ENCODE measurements at places on chromosomes 16 and 17.

DNA sequence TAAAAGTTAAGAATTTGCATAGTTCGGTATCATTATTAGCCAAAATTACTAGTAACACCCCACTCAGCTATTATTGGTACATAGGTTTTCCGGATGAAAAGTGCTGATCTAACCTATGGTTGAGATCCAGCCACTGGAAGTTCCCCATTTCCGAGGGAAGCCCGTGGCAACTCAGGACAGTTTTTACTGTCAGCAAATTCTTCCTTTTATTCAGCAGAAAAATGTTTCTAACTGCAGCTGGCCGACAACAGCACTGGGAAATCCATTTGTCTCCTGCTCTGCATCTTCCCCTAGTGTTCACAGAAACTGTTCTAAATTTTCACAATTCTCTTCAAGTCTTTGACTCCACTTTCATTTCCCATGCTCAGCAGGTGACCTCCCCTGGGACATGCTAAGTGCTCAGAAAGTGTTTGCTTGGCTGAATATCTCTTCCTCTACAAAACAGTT is 15.5 kb upstream of the MMD start:
- DNase-seq: no peak

DNA sequence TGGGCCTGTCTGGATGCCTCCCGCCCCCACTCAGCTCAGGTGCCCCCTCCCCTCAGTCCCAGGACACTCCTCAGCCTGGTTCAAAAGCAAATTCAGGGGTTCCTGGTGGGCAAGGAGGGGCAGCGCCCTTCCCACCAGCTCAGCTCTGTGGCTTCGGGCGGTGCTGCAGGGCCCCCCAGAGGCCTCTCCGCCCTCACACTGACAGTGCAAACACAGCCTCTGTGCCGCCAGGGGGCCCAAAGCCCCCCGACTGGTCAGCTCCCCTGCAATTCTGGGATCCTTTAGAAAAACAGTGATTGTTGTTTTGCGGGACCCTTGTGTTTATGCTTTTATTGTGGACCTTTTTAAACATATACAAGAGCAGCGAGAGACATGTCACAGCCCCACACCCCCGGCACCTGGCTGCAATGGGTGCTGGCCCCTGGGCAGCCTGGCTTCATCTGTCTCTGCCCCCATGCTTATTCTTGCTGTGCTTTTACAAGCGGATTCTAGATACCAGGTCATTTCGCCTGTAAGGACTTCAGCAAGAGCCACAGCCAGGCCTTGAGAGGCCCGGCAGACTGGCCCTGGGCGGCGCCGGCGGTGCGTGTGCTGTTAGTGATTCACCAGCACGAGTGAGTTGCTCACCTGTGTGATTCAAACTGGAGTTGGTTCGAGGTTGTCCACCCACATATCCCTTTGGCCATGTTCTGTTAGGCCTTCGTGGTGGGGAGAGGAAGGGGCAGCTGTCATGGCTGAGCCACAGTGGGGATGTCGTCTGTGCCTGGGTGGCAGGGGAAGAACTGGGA is 21.2 kb downstream of the ZNF469 start:
- DNase-seq: no peak

- DNase-seq: no peak
Observed at GRCh38 chr17:48929812-48930165, 14.9 kb downstream of the SNF8 start.

- DNase-seq: no peak
Observed at GRCh38 chr17:31488982-31489294, 97.5 kb downstream of the RAB11FIP4 start.

DNA sequence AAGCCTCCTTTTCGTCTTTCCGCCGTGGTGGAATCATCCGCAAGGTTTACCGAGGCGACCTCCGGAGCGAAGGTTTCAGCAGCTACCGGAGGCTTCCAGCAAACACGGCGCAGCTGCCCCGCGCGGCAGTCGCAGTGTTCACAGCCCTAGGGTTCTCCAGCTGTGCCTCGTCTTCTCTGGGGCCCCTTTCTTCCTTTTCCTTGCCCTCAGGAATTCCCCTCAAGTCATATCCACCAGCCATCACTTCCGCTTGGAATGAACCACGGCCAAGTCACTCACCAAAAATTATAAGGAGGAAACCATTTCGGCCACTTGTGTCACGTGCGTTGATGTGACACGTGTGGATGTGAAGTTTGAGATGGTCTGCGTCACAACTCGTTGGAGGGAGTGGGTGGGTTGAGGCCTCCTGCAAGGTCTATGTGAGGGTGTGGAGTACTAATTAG is 636 bp upstream of the ERN1 start:
- DNase-seq: no peak

DNA sequence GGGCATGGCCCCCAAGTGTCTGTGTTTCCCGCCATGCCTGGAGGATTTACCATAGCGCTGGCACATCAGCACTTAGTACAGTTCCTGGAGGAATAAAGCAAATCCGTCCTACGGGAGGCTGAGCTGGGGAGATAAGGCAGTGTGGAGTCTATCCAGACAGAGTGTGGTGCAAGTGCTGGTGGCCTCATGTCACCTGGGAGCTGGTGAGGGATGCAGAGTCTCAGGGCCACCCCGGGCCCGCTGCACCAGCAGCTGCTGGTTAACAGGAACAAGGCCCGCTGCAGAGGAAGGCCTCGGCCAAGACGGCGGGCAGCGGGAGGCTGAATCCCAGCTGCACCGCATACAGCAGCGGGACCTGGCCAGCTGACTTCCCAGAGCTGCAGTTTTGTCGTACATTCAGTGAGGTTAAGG is 57.3 kb upstream of the CDC42EP4 start:
- DNase-seq: no peak

DNA sequence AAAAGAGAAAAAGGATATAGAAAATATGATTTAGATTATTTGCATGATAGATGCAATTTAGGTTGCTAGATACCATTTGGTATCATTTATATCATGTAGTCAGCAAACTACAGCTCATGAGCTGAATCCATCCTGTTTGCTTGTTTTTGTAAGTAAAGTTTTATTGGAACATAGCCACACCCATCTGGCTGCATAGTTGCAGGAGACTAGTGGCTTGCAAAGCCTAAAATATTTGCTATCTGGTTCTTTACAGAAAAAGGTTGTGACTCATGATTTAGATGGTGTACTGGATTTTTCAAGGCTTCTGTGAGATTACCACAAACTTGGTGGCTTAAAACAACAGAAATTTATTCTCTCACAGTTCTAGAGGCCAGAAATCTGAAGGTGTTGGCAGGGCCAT is 49.9 kb downstream of the MAP2K4 start:
- DNase-seq: no peak

GRCh38 chr16:86951831-86952598 is 365.2 kb downstream of the C16orf95 start:
- no peak for DNase-seq

DNA sequence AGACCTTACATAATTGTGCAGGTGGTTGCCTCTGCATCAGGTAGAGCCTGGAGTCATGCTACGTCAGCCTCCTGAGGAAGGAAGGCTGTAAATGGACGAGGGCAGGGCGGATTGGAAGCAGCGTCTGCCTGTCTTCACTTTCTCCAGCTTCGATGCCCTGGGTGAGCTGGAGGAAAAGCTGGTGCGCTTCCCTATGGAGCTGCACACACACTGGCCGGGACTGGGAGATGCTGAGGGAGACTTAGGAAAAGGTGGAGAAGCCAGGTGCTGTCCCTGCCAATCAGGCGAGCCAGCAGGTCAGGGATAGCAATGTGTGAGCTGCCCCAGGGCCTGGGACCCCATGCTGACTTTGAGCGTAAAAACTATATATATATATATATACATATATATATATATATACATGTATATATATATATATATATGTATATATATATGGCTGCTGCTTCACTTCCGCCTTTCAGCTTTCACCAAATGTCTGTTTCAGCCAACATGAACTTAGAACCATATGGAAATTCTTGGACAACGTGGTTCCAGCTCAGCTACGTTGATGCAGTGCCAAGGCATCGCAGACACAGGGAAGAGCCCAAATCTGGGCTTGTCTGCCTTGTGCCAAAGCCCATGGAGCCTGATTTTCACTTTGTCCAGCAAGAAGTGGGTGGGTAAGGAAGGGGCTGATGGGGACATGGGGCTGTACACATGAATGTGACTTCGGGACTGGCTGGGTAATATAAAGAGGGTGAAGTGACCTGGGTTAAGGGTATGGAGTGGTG is 71.5 kb upstream of the NKD1 start:
- peak; percentile 71 for DNase-seq

DNA sequence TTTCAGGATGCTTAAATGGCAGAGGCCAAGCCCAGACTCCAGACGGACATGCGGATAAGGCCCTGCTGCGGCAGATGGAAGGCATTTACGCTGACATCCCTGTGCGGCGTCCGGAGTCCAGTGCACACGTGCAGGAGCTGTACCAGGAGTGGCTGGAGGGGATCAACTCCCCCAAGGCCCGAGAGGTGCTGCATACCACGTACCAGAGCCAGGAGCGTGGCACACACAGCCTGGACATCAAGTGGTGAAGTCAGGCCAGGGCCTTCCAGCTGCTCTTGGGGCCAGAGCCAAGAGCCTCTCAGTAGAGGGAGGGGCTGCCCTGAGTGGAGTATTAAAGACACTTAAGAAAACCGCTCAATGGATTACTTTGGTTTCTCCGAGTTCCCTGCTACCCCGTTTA is 29.4 kb downstream of the NARF start:
- no peak for DNase-seq

- peak; percentile 48 for DNase-seq
Observed at GRCh38 chr17:31318298-31318801, 3.1 kb downstream of the EVI2A start.

GRCh38 chr16:55039511-55039910 is 108.8 kb downstream of the IRX5 start:
- no peak for DNase-seq

DNA sequence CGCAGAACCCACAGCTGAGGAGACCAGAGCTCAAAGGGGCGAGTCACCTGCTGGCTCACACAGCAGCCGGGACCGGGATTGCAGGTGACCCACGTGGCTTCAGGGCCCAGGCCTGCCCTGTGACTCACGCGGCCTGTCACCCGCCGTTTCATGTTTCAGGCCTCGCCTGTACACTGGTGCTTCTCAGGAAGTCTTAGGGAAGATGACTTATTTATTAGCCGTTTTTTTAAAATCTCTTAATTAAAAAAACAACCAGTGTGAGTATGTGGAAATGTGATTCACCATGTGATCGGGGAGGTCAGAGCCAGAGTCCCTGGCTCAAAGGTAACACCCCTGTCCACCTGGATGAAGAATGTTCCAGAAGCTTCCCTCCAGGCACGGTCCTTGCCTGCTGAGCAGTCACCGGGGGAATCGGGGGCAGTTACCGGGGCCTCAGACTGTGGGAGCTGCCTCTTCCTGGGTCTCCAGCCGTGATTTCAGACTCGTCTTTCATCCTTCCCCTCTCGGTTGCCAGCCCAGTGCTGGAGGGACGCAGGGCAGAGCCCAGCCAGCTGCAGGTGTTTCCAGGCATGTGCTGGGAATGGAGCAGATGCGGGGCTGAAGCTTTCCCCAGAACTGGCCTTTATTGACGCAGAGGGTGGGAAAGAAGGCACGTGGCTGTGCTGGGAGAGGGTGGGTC is 49.3 kb downstream of the CMIP start:
- no peak for DNase-seq

- DNase-seq: no peak
Observed at GRCh38 chr16:46727184-46727583, 21.0 kb downstream of the MYLK3 start.

GRCh38 chr17:21165922-21166594 is 39.3 kb downstream of the DHRS7B start:
- DNase-seq: no peak

GRCh38 chr16:81554979-81555378 is 110.4 kb downstream of the CMIP start:
- DNase-seq: no peak

DNA sequence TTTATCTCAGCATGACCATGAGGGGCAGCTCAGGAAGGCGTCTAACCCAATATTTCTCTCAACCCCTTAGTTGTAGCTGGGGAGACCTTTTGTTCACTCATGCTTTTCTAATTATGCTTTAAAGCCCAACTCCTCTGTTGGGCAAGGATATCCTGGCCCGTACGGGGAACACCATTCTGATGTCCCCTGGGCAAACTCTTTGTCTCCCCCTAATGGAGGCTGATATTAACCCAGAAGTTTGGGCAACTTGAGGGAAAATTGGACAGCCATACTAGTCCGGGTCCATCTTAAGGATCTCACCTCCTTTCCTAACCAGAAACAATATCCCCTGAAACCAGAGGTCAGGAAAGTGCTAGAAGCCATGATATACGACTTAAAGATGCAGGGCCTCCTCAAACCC is 143.7 kb upstream of the COX10 start:
- no peak for DNase-seq

DNA sequence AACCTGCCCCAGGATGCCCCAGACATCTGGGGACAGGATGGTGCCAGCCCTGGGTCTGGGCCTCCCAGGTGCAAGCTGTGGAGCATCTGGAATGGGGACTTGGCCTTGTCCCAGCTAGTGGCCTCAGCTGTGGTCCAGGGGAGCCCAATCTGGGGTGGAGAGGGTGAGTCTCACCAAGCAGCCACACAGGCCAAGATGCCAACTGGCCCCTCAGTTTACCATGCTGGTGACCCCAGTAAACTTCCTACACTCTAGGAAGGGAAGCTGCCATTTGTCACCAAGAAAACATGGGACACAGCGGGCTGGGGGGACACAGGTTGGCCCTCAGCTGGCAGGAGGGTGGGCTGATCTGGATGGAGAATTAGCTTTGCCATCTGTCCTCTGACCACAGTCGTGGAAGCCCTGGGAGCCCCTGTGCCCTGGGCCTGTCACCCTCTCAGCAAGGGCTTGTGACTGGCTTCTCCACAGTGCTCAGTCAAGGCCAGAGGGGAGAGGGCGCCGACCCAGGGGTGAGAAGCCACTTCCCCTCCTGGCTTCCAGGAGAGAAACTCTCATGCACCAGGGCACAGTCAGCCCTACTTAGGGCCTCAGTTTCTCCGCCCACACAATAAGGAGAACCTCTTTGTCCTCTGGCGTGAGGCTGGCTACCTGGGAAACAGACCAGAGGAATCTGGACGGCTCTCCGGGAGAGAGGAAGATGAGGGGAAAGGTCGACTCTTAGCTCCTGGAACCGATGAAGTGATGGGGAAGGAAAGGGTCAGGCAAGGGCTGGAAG is 126.4 kb upstream of the SMURF2 start:
- no peak for DNase-seq

DNA sequence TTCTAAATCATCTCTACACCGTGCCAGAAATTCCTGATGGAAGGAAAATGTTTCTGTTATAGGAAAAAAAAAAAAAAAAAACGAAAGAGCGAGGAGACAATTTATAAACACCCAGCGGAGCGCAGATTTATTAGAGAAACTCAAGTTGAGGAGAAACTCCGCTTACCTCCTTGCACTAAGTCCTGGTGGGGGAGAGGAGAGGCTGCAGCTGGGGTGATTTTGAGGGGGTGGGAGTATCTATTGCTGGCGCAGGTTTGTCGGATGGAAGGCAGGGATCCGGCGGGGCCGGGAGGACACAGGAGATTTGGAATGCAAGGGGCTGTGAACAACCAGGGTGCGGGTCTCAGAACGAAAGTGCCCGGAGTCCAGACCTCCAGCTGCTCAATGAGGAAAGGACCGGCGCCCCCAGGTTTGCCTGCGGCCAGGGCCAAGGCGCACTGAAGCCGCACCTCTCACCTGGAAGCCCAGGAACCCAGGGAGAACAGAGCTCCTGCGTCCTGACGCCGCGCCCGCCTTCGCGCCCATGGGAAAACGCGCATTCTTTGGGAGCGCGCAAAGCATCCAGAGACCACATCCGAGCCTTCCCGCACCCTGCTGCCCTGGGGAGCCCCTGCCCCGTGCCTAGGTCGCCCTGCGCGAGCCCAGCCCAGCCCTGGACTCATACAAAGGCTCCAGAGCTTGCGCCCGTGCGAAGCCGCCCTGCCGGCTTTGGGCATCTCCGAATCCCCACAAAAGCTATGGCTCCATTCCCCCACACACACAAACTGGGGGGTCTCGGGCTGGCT is 2.6 kb upstream of the HOXB8 start:
- DNase-seq: no peak

GRCh38 chr17:8855477-8856204 is 11.8 kb downstream of the PIK3R6 start:
- DNase-seq: no peak
